ENCODE measurements at places on chromosomes 2 and 18.

DNA sequence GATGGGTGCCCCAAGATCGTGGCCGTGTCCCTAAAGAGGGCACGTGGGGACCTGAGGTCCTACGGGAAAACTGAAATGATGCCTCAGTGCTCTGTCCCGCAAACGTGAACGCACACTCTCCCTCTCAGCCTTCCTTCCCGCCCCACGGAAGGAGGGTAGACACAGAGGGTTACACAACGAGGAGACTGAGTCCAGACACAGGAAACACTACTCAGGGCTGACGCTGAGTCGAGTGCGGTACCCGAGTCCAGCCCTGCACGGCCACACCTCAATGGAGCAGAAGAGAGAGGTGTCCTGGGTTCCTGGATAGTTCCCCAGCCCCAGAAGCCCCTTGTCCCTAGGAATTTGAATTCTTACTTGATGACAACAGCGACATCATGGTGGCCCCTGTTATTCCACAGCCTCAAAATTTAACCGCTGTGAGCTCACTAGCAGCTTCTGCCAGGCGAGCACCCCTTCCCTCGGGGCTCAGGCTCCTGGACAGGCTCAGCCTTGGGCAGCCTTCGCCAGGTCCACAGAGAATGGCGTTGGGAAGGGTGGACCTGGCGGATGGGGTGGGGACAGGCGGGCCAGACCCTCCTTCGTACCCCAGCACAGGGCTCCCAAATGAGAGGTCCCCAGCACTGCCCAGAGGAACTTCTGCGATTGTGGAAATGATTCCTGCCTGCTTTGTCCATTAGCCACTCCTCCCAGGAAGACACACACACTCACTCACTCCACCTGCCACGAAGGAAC, 980 bp upstream of the RNPEPL1 start:
- DNase-seq: peak; percentile 54

DNA sequence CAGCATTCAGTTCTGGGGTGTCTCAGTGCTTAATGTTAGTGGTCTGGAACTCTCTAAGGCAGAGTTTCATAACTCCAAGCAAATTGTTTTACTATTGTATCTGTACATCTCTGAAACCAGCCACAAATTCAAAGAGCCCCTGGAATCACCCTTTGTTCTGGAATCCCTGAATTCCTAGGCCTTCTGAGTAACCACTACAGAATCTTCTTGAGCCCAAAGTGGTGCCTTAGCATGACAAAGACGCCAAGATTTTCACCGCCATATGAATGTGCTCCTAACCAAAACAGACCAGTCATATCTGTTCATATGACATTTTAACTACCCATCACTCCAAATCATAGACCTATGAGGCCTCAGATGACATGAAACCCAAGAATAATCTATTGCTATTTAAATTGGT, 668.1 kb downstream of the EPHA4 start:
- no peak for DNase-seq

- DNase-seq: no peak
Observed at GRCh38 chr2:190099890-190100697, 37.6 kb upstream of the MSTN start.

DNA sequence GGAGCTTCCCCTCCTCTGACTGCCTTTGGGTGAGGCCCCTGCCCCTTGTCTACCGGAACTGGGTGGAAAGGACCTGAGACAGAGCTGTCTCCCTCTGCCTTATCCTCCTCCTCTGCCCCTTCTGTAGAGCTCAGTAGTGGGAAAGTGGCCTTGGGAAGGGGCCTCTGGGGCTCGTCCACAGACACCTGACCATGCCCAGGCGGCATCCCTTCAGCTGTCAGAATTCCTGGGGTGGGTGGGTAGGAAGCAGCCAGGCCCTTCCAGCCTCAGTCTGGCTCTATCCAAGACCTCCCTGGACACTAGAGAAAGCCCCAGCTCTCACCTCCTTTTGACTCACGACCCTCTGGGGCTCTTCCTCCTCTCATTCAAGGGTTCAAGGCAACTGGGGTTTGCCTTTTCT, 35.6 kb downstream of the B3GNT2 start:
- no peak for DNase-seq

GRCh38 chr2:228700638-228701037, 519.2 kb upstream of the SPHKAP start:
- DNase-seq: no peak

- DNase-seq: no peak
Observed at GRCh38 chr18:40956213-40956612, 998.8 kb upstream of the PIK3C3 start.

- no peak for DNase-seq
Observed at GRCh38 chr2:100596465-100596864, 33.7 kb downstream of the PDCL3 start.

GRCh38 chr2:217864963-217865772, 137.6 kb downstream of the TNS1 start:
- no peak for DNase-seq

- DNase-seq: no peak
Observed at GRCh38 chr2:210663631-210664089, 107.3 kb downstream of the CPS1 start.

- DNase-seq: no peak
Observed at GRCh38 chr2:131493199-131493968, 1.2 kb upstream of the MZT2A start.

- no peak for DNase-seq
Observed at GRCh38 chr2:108194409-108195132, 45.2 kb upstream of the SULT1C3 start.

GRCh38 chr2:112239862-112240261, 15.0 kb downstream of the ZC3H8 start:
- DNase-seq: no peak

DNA sequence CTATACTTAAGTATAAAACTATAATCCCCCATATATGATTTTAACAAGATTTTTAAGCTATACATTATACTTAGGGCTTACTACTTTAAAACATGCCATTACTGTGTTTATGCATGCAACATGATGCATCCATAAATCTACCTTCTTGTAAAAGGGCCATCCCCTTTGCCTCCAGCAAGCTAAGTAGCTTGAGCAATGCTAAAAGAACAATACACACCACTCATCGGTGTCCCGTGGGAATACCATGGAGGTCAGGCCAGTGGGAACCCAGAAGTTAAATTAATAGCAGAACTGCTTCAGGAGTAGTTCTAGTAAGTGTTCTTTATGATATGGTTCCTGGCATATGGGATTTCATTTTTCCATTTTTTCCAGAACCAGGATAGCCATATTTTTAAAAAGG, 37.8 kb downstream of the SH3RF3 start:
- DNase-seq: no peak

DNA sequence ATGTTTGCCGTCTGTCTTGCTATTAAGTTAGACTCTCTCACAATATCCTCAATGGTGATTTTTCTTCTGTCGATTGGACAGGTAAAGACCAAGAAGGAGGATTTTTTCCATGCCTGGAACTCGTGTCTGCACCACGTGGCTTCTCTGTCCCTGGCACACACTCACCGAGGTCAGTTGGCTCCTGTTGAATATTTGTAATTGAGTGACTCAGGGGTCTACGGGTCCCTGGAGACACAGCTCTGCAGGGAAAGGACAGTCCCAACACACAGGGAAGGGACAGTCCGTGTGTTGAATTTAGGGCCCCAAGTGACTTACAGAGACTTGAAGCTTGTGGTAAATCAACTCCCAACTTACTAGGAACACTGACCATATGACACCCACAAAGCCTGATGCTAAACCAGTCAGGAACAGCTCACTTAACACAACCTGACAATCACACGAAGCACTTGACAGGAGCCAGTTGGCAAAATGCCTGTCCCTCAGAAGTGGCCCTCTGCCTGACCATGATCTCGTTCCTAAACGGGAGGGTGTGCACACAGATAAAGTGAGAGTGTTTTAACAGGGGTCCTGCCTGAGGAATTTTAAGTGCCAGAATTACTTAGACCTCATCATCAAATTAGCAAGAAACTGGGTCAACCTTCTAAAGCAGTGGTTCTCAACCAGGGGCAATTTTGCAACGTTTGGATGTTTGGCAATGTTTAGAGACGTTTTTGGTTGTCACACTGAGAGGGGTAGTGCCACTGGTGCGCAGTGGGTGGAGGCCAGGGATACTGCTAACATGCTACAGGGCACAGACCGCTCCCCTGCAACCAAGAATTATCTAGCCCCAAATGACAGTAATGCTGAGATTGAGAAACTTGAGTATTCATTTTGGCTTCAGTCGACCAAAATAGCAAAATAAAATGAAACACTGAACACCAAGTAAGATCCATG, 88.9 kb upstream of the BCL2L11 start:
- no peak for DNase-seq

GRCh38 chr18:61554946-61555361, 221.7 kb downstream of the CDH20 start:
- peak; percentile 3 for DNase-seq

- peak; percentile 2 for DNase-seq
Observed at GRCh38 chr2:126244937-126245336, 411.0 kb upstream of the GYPC start.

DNA sequence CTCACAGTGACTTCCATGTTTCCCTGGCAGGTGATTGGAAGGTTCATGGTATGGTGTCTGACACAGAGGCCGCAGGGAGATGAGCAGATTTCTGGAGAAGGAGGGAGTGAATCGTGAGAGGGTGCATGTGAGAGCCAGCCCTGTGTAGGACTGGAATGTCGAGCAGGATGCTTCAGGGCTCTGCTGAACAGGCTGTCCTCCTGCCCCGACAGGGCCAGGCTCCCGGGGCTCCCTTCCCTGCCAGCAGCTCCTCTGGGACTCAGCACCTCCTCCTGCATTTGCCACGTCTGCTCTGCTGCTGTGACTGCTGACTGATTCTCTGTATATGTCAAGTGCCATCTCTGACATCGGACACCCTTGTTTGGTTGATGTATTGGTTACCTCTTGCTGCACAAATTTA, 38.5 kb upstream of the INHBB start:
- DNase-seq: no peak

DNA sequence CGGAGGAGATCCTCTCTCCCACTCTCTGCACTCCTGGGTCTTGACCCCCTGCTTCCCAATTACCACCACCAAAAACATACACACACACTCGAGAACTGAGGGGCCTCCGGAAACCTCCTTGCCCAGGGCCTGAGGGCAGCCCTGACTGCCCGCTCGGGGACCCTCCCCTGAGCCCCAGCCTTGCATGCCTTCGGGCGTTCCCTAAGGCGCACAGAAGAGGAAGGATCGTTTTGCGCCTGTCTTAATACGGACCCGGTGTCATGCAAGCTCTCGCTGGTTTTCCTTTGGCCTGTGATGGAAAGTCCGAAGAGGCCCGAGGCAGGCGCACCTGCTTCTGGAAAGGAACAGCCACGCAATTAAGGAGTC, 19.8 kb downstream of the POU3F3 start:
- DNase-seq: no peak

GRCh38 chr2:160411167-160411566, 82.4 kb downstream of the RBMS1 start:
- DNase-seq: peak; percentile 51

DNA sequence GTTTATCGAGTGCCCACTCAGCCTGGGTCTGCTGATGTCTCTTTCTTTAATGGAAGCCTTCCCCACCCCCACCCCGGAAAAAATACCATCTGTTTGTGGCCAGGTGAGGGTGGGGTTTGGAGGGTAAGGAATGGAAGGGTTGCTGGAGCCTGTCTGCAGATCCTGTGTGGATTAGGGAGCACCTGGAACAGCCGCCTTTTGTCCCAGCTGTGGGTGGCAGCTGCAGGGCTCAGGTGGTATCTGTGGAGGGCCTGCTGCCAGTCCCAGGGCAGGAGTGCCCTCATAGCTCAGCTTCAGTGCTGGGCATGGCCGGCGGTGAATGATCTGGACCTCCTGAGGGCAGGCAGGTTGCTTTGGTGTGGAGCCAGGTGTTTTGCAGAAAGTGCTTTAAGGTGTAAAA, 45.3 kb downstream of the IMPA2 start:
- no peak for DNase-seq

GRCh38 chr2:148756292-148756975, 111.9 kb downstream of the EPC2 start:
- no peak for DNase-seq

GRCh38 chr2:50042771-50043170, 888.5 kb upstream of the FSHR start:
- DNase-seq: no peak

- no peak for DNase-seq
Observed at GRCh38 chr2:145799595-145800108, 1279.7 kb upstream of the ZEB2 start.

GRCh38 chr2:176076796-176077195, 7.0 kb downstream of the EVX2 start:
- no peak for DNase-seq

DNA sequence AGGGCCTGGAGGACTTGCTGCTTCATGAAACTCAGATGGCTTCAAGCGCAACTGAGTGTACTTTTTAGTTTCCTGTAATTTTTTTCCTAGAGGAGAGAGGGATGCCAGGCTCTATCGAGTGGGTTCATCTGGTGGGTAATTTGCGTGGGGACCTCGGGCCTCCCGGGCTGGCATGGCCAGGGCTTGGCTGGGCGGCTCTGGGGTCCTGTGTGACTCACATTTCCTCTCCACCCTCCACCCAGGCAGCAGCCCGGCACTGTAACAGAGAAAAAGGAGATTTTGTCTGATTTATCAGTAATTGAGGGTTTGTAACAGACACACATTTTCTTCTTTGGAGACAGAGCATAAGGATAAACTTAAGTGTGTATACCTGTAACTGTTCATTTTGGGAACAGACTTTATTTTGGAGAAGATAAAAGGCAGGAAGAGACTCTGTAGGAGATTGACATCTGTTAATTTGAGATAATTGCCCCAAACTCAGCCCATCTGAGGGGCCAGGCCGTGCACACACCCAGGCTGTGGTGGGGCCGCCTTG, 64.3 kb downstream of the NFATC1 start:
- no peak for DNase-seq

DNA sequence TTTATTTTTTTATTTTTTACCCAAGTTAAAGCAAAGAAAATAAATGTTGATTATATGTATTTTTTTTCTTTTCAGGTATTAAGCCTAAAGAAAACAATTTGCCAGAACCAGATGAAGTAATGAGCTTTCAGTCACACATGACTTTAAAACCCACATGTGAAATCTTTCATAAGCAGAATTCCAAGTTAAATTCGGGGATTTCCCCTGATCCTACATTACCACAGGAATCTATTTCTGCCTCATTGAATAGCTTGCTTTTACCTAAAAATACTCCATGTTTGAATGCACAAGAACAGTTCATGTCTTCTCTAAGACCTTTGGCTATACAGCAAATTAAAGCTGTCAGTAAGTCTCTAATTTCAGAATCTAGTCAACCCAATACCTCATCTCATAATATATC, 26.6 kb downstream of the GEN1 start:
- DNase-seq: no peak

- DNase-seq: no peak
Observed at GRCh38 chr2:112767693-112768330, 3.4 kb upstream of the CKAP2L start.

DNA sequence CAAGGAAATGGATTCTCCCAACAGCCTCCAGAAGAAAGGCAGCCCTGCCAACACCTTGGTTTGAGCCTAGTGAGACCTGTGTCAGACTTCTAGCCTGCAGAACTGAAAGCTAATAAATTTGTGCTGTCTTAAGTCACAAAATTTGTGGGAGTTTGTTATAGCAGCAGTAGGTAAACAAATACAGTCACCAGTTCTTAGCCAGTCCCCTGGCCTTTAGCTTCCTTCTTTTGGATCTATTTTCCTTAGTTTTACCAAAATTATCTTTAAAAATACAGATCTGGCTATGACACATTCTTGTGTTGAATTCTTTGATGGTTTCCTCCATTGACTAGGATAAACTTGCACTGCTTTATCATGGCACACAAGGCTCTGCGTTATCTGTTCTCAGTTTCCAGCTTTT, 697.9 kb upstream of the FANCL start:
- DNase-seq: no peak

- DNase-seq: peak; percentile 76
Observed at GRCh38 chr2:110674620-110675555, 3.0 kb downstream of the BUB1 start.

Data from CD4-positive, alpha-beta T cell treated with Interleukin-12 subunit alpha and Interleukin-12 subunit beta, for 1 hour (primary cell).